ENCODE measurements at places on chromosomes 3 and 15.
A peak's percentile ranks its signal among the peaks of the same experiment; 100 is the strongest.

- DNase-seq, result no peak
Observed at GRCh38 chr3:194540274-194540905, 53.6 kb upstream of the ATP13A3 start.

DNA sequence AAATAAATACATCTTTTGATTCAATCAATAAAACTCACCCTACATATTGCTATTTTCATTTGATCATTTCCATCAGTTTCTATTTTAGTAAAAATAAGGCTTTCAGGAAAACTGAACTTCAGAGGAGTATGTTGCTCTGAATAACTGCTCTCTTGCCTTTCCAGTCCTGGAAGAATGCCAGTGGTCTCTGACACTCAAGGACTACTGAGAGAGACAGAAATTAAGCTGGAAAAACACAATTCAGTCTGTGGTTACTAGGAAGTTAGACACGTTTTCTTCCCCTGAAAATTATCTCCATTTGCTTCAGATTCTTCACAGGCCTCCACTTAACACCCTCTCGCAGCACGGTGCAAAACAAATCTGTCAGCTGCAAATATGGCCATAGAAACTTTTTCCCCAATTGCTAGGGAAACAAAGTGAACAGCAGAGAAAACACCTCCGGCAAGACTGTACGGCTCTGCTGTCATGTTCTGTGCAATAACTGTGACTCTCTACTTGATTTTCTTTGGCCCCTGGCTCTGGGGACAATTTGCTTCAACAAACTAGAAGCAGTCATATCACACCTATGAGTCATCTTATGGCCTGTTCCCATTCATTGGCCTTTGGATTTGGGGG lies 353.0 kb downstream of the MAGI1 start:
- peak; percentile 65 for DNase-seq

DNA sequence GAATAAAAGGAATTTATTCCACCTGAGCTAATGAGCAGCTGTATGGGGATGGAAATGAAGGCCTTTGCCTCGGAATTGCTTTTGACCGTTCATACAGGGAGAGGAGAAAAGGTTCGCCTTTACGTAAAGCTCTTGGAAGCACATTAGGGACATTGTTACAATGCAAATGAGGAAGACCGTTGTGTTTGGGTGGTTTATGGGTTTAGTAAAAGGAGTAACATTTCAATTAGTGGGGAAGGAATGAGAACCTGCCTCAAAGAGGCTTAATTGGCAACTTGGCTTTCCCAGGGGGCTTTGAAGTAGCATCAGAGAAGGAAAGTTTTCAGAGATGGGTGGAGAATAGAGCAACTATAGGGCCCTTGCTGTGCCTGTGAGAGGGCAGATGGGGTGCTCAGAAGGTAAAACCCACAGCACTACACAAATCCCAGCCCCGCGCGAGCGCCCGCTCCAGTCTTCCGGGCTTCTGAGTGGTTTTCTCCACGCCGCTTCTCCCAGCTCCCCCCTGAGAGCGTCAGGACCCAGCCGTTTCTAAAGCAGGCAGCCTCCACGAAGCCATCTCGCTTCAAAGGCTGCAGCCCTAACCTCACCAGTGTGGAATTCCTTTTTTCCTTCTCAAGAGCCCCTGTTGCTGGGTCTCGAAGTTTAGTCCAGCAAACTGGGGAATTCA lies 192.0 kb upstream of the HES1 start:
- no peak for DNase-seq

GRCh38 chr3:22372292-22373062 lies 621.5 kb upstream of the ZNF385D start:
- peak; percentile 15 for DNase-seq

DNA sequence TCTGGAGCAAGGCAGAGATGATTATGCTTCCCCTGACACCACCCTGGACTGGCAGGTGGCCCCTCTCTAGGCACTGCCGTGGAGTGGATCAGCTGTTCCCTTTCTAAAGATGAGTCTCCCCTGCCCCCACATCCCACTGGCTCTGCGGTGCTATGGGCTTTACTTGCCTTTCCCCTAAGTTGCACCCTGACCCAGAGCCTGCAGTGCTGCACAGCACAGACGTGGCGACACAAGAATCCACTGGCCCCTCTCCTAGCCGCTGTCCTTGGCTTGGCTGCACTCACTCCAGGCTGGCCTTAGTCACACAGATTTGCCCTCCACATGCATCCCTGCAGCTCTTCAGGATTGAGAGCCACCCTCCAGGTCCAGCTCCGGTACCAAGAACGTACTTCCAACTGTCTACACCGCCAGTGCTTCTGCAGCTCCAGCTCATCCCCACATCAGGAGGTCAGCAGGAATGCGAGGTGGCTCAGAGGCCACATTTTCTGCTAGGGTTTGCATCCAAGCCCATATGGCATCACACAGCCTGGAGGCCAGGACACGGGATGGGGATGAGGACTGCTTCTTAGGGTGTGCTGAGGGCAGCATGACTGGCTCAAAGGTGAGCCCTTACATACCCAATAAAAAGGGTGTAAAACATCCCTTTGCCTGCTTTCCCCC lies 82.4 kb upstream of the RASGRF1 start:
- no peak for DNase-seq

DNA sequence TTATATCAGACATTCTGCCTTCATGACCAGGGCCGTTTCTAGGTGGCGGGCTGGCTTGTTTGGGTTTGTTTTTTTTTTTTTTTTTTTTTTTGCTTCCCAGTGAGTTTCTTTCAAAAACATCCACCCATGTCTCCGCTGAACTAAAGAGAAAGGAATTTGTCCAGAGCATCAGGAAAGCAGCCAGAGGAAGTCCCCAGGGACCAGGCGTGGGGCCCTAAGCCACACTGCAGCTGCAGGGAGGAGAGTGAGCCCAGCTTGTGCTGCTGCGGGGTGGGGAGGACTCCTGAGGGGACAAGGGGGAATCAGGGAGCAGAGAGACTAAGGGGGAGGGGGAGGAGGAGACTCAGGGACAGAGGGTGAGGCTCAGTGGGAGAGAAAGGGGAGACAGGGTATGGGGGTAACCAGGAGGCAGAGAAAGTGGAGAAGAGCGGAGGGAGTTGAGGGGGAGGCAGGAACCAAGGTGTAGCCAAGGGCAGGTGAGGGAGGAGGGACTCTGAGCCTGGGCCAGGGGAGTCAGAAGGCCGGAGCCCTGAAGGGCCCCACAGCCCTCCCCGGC lies 49.5 kb downstream of the CYP11A1 start:
- DNase-seq, result peak; percentile 99

DNA sequence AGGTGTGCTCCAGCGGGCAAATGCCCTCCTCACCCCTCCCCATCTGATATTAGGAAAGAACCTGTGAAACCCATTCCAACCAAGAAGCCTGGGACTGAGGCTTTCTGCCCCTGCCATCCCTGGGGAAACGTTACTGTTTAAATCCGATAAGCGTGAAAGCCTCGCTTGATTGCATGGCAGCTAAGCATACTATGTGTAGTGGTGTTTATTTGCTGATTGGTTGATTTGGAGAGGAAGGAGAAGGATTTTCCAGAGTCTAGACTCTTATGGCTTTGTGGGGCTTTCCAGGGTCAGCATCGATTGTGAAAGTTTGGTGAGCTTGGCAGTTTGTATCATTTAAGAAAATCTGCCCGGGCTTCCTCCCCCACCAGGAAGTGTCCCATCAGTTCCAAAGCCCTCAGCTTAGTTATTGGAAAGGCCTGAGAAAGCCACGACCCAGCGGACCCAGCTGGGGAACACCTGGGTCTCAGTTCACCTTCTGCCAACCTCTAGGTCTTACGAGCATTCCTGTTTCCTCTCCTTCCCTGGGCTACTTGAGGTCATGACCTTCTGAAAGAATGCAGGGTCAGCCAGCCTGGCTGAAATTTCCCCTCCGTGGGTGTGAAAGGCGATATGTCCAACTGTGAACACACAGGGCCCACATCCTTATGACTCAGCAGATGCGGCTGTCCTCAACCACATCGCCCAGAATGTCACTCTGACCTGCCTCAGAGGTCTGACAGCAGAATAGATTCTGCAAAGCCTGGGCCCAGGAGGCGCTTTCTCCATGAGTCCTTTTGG lies 62.8 kb upstream of the HERC1 start:
- DNase-seq, result peak; percentile 49
